Occipital lobe (tissue), 3 donors: ENCODE measurements at places on chromosomes 1 and 21.

DNA sequence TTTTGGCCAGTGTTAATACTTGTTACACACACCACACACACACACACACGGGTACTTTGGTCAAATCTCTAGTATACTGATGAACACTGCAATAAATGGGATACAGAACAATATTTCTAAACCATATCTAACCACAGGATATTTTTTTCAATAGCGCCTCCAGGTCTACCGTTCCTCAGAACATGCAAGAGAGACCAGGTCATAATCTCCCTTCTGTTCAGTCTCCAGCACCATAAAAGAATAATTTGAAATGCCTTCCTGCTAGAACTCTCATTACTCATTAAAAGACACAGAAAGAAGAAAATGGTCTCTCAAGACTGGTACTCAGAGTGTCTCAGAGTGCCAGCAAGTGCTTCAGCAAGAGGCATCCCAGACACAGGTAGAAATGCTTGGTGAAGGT is 11.5 kb upstream of the SLC44A3 start:
- DNase-seq = no peak

DNA sequence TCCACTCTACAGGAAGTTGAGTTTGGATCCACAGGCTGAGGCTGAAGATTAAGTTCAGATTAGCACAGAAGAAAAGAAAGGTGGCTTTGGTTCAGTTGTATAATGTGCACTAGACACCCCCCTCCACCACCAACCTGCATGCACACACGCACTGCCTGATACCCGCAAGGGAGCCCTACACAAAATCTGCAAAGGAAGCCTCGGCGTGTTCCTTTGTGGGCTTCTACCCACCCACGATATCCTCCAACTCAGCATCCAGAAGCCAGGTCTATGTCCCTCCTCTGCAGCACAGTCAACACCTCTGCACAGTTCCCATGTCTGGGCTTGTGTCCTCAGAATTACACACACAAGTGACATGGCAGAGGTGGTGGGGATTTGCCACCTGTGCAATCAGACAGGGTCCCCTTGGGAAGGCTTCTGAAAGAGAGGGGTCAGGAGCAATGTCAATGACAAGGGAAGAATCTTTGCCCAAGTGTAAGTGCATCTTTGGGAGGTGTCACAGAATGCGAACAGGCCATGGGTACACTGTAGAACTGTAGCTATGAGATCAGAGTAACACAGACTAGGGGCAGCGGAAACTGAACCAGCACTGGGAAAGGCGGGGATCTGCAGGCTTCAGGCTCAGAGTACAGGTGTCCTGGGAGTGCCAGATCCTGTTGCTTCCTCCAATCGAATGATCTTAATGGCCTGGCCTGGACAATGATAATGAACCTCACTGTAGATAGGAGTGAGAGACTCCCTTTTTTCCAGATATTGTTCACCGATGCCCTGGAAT is 148.6 kb upstream of the ETV3 start:
- no peak for DNase-seq

DNA sequence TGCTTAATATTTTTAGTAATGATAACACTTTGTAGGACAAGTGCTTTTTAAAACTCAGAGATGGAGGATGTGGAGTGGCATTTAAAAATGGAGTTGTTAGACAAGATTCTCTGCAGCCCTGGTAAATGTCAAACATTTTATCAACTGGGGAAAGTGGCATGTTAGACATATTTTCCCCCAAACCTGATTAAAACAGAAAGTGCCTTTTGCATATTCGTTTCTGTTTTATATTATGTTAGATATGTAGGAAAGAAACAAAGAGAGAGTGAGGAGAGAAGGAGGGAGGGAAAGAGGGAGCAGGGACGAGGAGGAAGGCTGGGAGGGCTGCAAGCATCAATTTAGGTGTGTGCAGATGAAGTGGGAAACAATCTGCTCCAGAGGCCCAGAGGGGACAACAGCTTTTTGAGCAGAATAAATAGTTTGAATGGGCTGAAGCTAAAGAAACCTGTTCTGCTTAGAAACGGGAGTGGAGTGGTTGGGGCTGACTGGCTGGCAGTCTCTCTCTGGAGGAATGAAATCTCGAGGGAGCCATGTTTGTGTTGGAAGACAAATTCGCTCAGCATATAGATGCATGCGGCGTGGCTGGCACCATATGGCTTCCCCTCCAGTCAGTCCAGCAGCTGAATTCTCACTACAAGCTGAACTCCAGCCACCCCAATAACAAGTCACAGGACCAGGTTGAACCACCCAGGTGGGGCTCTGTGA is 502.2 kb downstream of the AJAP1 start:
- DNase-seq = no peak

- DNase-seq = no peak
Observed at GRCh38 chr1:236753964-236754363, 41.1 kb upstream of the MTR start.

DNA sequence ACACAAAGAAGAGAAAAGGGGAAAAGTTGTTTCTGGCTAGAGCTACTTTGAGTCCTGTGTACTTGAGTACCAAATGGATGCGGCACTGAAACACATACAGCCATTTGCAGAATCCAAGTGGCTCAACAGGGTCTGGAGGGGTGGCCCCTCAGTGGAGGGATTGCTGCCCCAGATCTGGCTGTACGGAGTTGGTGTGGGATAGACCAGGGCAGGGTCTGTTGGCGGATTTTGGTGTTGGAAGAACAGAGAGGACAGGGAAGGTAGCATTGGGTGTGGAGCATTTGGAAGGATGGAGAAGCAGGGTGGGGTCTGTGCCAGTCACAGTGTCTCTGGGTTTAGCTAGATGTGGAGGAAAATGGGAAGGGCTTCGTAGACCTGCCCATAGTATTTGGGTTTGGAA is 220.5 kb downstream of the CAMTA1 start:
- no peak for DNase-seq

DNA sequence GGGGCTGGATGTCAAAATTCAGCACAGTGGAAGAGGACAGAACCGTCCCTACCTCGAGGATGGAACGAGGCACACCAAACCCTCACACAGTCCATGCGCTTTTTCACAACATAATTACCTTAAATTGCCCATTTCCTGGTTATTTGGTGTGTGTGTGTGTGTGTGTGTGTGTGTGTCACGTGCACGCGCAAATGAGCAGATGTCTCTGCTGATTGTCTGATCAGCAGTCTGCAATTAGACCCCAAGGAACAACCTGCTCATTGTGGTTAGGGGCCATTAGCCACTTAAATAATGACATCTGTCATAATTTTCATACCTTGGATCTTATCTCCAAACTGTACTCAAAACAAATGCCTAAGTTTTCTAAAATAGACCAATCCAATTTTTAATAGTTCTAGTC is 23.2 kb downstream of the AVPR1B start:
- DNase-seq = no peak

DNA sequence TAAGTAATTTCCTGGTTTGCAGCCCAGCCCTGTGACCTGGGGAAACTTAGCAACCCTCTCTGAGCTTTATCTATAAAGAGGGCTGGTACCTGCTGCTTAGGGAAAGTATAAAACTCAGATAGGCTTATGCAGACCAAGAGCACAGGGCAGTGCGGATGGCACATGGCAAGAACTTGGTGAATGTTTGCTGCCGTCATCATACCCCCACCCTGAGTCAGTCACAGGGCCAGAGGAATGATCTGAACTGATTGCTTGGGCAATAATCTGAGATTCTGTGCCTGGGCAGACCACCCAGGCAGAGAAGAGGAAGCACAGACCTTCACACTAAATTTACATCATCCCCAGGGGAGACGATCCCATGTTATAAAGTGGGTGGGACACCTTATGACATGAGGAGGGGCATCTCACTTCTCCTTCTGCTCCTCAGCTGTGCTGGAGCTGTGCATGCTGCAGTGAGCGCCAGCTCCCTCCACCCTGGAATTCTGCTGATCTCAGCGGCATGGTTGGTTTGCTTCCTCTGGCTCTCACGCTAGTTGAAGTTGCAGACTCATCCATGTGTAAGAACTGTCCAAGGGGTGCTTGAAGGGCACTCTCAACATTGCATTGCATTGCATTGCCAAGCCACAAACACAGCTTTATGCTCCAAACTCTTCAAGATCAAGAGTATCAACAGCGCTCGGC is 197.1 kb downstream of the AJAP1 start:
- no peak for DNase-seq

DNA sequence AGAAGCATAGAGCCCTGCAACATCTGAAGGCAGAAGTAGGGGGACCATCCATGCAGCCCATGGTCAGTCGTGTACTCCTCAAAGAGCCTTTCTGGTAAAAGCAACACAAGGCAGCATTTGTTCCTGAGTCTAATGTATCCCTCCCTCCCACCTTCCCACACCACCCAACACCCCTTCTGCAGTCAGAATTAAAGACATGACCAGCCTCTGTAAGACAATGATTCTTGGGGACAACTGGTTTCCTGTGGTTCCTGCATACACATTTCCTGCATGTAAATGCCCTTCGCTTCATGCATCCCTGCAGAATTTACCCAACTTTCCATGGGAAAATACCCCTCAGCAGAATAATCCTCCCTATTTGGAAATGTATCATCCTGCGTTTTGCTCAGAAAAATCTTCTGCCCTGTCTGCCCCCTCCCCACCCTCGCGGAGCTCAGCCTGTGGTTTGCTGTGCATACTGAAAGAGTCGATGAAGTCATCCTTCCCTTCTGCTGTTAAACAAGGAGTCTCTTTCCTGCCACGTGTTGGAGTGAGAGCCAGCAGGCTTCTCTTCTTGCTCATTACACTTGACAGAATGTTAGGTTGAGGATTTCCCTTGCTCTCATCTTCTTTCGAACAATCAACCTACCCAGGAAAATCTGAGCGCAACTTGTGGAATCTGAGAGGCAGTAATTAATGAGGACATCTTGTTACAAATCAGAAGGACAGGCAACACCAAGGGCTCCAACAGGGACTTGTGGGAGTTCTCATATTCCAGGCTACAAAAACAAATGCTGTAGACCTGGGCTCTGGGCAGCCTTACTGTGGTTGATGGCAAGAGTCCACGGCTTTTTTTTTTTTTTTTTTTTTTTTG is 4.7 kb downstream of the TNN start:
- DNase-seq = peak; percentile 4

DNA sequence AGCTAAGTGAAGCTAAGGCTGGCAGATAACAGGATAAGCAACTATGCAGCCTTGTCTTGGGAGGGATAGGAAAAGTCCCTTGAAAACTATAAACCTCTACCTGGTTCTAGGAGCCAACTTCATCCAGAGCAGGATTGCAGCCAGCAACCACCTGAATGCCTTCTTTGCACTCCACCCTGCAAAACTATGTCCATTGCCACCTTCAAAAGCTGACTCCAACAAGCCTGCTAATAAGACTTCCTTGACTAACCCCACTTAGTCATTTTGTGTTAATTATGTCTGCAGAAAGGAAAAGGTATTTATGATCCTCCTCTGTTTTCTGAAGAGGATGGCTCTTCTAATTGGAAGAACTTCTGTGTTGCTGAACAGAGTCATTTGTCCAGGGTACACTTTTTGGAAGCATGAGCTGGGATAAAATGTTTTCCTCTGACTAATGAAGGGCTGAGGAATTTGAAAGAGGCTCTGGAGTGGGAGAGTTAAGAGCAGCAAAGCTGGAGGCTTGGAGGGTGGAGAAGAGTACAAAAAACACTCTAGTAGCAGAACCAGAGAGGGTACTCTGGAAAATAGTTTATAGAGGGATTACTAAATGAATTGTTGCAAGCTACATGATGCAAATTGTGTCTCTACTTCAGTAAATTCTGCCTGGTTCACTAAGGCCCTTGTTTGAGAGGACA is 9.6 kb upstream of the RIMKLA start:
- DNase-seq = no peak

GRCh38 chr1:22143065-22144033 is at the start of gene WNT4:
WNT4 (minus strand) TSS chr1:22143097; CDS start chr1:22142922, 175 bp downstream.
- no peak for DNase-seq

GRCh38 chr21:42172596-42173483 is 46.1 kb upstream of the ABCG1 start:
- DNase-seq = no peak

DNA sequence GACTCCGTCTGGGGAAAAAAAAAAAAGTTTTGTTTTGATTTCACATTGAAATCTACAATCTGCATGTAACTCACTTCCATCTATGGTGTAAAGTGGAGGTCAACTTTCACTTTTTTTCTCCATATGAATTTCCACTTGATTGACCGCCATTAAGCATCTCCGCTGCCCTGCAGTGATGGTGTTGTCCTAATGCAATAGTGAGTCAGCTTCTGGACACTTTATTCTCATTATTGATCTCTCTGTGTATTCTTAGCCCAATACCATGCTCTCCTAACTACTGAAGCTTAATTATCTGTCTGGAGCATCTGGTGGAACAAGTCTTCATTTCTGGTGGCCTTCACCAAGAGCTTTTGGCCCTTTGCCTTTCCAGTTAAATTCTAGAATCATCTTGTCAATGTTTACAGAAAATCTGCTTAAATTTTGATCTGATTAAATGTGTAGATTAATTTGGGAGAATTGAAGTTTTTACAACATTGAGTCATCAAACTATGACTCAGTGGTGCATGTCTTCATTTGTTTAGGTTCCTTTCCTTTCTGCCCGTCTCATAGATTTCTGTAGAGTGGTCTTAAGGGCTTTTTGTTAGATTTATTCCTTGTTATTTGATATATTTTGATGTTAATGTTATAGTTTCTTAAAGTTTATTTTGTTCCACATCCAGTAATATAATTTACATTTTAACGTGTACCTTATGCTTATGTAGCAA is 181.5 kb downstream of the PRDM2 start:
- no peak for DNase-seq

GRCh38 chr1:110144366-110144765 is 5.9 kb upstream of the SLC6A17 start:
- DNase-seq = no peak

- DNase-seq = no peak
Observed at GRCh38 chr1:167524651-167525050, 6.3 kb upstream of the CD247 start.

DNA sequence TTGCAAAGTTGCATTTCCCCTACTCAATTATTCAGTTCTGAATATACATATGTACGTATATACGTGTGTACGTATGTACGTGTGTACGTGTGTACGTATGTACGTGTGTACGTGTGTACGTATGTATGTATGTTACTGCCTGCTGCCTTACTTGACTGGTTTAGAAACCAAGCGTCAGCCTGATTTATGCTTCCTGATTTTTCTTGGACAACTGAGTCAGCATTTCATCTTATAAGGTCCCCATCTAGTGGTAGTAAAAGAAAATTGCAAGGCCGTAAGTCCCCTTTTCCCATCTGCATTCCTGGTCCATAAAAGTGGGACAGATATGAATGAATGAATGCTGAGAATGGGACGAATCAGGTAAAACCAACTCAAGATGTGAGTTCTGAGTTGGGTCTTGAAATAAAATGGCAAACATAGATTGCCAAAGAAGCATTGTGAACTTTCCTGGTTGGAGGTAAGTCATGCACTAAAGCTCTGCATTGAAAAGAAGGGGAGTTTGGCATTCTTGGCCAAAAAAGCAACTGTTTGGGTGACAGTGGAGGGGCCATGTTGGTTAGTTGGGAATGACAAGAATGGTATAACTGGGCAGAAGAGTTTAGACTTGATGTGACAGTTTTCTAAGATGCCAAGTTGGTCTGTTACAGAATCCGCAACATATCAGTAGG is 76.4 kb upstream of the DNAH14 start:
- no peak for DNase-seq
